T-helper 1 cell (primary cell): ENCODE measurements at places on chromosomes 16 and 17.

DNA sequence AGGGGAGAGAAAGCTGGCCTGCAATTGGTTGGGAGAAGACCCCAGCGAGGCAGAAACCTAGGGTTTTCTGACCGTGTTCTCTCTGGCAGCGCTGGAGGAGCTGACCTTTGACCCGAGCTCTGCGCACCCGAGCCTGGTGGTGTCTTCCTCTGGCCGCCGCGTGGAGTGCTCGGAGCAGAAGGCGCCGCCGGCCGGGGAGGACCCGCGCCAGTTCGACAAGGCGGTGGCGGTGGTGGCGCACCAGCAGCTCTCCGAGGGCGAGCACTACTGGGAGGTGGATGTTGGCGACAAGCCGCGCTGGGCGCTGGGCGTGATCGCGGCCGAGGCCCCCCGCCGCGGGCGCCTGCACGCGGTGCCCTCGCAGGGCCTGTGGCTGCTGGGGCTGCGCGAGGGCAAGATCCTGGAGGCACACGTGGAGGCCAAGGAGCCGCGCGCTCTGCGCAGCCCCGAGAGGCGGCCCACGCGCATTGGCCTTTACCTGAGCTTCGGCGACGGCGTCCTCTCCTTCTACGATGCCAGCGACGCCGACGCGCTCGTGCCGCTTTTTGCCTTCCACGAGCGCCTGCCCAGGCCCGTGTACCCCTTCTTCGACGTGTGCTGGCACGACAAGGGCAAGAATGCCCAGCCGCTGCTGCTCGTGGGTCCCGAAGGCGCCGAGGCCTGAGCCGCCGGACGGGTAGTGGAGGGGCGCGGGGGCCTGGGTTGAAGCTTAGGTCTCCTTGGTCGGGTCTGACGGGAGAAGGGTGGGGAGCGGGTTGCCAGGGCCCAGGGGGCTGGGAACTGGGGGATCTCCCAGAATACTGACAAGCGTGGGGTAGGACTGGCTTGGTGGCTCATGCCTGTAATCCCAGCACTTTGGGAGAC is 7.4 kb upstream of the PYDC1 start:
- DNase-seq, result no peak

DNA sequence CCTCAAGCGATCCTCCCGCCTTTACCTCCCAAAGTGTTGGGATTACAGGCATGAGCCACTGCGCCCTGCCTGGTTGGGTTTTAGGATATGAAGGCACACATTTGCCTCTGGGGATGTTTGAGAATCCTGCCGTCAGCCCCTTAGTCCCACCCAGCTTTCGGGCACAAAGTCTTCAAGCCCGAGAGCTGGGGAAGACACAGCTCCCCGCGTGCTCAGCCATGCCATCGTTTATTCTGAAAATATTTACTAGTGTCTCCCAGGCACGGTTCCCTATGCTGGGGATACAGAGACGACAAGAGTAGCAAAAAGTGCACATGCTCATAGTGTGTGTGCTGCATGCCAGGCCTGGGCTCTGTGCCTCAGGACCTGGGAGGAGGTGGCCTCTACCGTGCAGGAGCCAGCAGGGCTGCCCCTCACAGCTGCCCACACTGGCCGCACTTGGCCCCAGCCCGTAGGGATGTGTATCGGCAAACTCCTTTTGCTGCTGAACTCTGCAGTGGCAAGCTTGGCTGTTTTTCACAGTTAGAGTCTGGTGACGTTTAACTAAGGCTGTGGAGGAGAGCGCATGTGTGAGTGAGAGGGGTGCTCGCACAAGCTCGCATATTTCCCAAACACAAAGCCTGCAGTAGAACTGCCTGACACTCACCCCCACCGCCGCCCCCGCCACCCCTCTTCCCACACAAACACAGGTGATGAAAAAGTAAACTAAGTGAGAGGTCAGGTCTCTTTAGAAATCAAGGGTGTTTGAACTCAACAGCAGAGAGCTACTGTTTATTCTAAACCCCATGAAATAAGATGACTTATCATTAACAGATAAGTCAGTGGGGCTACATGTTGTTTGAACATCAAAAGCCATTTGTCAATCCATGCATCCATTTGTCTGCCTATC is 266.4 kb downstream of the MRTFB start:
- DNase-seq, result no peak

DNA sequence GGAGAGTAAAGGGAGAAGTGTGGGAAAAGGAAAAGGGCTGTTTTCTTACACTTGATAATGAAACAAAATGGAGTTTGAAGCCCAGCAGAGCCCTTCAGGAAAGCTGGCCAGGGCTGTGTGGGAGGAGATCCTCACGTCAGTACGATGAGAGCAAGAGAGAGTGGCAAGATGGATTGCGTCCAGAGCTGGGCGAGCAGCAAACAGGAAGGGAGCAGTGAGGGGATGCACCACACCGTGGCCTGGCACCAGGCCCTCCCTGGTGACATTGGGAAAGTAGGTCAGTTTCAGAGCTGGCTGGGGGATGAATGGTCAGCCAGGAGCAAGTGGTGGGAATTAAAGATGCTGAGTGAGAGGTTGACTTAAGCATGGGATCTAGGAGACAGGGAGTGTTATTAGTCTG is 273.6 kb downstream of the GRIN2A start:
- DNase-seq, result no peak

GRCh38 chr17:4425398-4425797 is 8.3 kb upstream of the SPNS3 start:
- no peak for DNase-seq

DNA sequence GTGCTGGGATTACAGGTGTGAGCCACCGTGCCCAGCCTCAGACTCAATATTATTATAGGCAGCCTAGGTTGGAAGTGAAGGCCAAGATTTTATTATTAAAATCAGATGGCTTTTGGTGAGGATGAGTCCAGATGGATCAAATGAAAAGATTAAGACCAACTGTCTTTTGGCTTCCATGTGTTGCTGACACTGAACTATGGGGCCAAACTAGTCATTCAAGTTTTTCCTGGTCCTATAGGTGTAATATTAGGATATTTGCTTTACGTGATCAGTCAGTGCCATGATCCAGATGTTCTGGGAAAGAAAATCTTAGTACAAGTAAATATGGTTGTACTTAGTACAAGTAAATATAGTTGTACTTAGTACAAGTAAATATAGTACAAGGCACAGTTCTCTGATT is 140.6 kb downstream of the MAP2K6 start:
- DNase-seq, result no peak

- DNase-seq, result no peak
Observed at GRCh38 chr16:47644166-47644565, 183.0 kb downstream of the PHKB start.

DNA sequence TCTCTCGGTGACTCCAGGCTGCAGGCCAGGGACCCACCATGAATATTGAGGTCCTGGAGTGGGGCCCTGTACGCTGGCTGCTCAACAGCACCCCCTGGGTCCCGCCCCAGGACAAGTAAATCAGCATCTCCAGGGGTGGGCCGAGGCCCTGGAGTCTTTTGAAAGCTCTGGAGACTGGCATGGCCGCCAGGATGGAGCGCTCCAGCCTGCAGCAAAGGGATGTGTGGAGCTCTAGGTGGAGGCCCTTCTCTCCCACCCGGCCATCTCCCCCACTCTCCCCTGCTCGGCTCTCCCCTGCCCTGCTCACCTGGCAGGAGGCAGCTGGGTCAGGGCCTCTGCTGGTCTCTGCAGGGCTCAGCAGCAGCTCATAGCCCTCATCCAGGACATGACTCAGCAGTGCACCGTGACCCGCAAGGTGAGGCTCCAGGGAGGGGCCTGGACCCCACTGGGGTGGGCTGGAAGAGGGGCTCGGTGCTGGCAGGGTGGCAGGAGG is 16.6 kb downstream of the SGSH start:
- DNase-seq, result no peak

- no peak for DNase-seq
Observed at GRCh38 chr16:50400312-50400966, 31.7 kb upstream of the BRD7 start.
